ENCODE measurements at places on chromosomes 6 and 20.
A peak's percentile ranks its signal among the peaks of the same experiment; 100 is the strongest.

DNA sequence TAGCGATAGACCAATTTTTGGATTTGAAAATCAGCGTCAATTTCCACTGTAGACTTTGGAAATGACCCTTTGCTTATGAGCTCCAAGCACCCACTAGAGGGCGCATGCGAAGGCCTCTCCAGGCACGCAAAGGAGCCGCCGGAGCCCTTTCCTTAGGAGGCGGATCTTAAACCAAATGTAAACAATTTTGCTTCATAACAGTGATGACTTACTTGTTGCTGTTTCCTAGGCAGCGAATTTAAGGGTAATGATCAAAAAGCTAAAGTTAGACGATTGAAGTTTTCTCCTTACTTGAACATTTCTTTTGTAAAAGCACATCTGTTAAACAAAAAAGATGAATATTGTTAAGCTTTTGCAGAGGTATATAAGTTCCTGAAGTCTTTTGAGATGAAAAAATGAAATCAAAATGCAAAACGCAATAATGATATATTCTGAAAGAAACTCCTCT is 29.2 kb upstream of the EXOC2 start:
- DNase-seq: peak; percentile 93

GRCh38 chr6:147881432-147881831 is 372.9 kb downstream of the SAMD5 start:
- no peak for DNase-seq

DNA sequence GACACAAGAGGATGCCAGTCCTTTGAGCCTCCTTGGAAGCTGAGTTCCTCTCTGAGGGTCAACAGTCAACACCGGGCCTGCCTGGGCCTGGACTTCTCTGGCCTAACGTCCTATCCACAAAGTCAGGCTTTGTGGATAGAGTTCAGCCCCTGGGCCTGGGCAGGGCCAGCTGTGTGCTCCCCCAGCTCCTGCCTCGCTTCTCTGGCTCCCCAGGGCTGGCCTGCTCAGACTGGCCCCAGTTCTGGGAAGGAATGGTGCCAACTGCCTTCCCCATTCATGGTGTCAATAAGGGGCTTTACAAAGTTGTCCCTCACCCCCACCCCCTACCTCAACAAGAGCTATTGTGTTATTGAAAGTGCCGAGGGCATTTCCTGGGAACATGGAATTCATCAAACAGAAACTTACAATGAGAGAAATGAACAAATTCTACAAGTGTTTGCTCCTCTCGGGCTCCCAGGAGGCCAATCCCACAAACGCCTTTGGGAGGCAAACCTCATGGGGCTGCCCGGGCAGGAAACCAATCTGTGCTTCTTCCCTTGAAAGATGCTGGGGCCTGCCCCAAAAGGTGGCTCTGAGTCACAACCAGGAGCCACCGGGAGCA is 26.5 kb upstream of the PPP1R14C start:
- no peak for DNase-seq

GRCh38 chr6:5946181-5946580 is 60.5 kb downstream of the NRN1 start:
- no peak for DNase-seq

DNA sequence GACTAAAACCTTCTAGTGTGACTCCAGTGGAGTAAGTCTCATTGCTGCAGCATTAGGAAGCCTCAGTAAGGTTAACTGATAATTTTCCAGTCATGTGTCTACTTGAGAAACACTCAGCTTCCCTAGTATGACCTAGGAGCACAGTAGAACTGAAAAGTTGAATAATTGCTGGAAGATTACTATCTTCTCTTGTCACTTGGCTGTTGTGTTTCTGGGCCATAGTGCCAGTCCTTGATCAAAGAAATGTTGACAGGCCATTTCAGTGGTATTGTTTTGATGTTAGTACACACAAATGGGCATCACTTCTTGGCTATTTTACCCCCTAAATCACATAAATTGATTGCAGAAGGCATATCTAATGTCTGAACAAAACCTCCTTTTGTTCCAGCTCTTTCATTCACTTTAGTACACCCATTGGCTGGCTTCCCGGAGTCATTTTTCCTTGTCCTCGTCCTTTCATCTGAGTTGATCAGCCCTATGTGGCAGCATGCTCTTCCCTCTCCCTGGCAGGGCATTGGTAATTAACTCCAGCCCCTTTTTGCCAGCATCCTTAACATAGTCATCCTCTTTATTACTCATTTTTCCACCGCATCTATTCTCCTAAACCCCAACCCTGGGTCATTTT is 6.0 kb downstream of the ENPP3 start:
- DNase-seq: peak; percentile 17

- no peak for DNase-seq
Measured at GRCh38 chr20:51310216-51310615, 232.3 kb downstream of the NFATC2 start.

DNA sequence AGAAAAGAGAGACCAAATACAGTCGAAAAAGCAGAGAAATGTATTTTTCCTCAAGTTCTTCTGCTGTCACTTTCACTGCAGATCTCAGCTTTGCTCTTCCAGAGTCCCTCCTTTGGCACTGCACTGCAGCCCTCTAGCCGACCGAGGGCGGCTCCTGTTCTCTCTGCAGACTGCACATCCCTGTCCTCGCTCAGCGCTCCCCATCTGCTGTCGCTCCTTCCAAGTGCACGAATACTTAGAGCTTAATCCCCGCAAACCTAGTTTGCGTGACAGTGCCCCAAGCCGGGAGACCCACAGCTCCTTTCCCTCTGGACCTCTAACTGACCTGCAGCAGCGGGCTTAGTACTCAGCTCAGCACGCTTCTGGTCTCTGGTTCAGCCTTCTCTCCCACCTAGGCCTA is 15.2 kb downstream of the RPP21 start:
- no peak for DNase-seq

- peak; percentile 34 for DNase-seq
Measured at GRCh38 chr6:107956586-107957307, 1.3 kb downstream of the SEC63 start.

DNA sequence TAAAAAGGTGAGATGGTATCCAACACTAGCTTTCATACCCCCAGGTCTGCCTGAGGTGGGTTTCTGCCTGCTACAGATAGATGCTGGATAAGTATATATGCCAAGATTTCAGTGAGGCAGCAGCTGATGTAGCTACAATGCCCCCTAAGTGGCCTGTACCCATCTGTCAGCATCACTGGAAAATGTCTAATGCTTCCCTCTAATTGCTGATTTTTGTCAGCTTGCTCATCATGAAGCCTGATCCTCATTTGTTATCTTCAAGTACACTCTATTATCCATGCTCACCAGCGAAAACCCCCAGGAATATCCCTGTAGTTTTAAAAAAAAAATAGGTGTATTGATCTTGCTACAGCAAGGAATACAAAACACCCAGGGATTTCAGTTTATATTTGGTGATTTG is 32.2 kb downstream of the OPRM1 start:
- DNase-seq: no peak

Measured in fibroblast of lung (primary cell).